ENCODE measurements at places on chromosomes 13 and 19.
A peak's percentile ranks its signal among the peaks of the same experiment; 100 is the strongest.

DNA sequence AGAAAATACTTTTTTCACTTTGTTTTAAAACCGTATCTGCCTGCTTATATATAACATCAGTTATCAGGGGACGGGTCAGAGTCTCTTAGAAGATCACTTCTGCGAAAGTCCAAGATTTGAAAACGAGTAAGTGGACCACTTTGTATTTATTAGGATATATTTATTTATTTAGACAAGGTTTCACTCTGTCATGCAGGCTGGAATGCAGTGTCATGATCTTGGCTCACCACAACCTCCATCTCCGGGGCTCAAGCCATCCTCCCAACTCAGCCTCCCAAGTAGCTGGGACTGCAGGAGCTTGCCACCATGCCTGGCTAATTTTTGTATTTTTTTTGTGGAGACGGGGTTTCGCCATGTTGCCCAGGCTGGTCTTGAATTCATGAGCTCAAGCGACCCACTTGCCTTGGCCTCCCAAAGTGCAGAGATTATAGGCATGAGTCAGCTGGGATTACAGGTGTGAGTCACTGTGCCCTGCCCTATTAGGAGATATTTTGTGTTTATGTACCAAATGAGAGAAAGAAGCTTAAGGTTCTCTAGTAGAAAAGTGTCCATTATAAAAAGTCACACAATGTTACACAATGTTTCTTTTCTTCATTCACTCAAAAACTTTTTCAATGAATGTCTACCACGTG lies 39.5 kb downstream of the RASL11A start:
- peak; percentile 42 for DNase-seq

- DNase-seq = no peak
Observed at GRCh38 chr19:35226748-35227147, 1.8 kb downstream of the FAM187B start.

GRCh38 chr19:10887616-10888367 lies 16.4 kb downstream of the CARM1 start:
- DNase-seq = no peak

GRCh38 chr19:13761423-13761822 lies 2.9 kb upstream of the MRI1 start:
- DNase-seq = no peak

GRCh38 chr19:14048443-14049153 lies 13.3 kb downstream of the PALM3 start:
- DNase-seq = peak; percentile 24

DNA sequence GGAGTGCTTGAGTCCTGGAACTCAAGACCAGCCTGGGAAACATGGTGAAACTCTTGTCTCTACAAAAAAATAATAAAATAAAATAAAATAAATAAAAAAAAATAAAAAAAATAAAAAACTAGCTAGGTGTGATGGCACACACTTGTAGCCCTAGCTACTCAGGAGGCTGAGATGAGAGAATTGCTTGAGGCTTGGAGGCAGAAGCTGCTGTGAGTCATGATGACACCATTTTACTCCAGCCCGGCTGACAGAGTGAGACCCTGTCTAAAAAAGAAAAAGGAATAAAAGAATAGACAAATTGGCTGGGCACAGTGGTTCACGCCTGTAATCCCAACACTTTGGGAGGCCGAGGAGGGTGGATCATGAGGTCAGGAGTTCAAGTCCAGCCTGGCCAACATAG lies 1168.9 kb downstream of the SLITRK5 start:
- no peak for DNase-seq

- peak; percentile 98 for DNase-seq
Observed at GRCh38 chr19:39430675-39431593, 4.8 kb downstream of the RPS16 start.

GRCh38 chr19:33437821-33438671 lies 64.5 kb downstream of the CEBPG start:
- DNase-seq = no peak

GRCh38 chr19:55698256-55698655 lies 23.2 kb downstream of the EPN1 start:
- DNase-seq = no peak

GRCh38 chr19:14149509-14149994 lies 13.2 kb upstream of the ASF1B start:
- DNase-seq = peak; percentile 24

DNA sequence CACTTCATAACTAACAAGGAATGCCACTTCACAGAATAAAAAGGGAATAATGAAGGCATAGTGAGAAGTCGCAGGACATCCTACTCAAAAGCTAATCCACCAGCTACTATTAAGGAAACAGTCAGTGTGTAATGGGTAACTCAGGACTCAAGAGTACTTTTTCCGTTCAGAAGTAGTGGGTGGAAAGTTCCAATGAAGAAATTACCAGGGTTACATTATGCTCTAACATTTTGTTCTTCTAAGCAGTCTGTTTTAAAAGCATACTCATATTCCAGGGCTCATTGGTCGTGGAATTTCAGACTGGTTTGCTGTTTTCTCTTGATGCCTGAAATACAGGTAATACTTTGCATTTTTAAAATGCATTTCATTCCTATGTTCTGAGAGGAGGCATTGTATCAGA lies 222.4 kb upstream of the IRS2 start:
- no peak for DNase-seq

DNA sequence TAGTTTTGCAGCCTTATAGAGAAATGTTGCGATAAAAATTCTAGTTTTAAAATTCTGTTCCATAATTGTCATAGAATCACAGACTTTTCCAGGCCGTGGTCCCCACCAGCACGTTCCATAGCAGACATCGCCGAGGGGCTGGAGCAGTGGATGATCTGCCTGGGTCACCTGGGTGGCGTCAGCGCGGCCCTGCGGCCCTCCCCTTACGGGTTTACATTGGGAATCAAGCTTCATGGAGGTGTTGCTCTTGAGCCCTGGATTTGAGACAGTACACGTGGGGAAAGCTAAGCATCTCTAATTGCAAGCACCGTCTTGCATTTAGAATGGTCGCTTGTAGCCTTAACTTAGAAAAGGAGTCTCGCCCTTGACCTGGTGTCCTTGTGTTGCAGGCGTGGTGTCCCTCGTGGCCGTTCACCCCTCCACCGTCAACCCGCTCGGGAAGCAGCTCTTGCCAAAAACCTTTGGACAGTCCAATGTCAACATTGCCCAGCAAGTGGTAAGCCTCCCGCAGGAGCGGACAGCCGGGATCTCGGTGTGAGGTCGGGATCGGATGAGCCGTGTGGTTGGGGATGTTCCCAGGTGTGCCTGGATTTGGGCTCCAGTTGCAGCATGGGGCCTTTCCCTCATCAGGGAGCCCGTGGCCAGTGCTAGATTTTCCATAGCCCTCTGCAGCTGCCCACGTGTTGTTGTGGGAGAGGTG lies 35.1 kb downstream of the ATP4B start:
- DNase-seq = no peak

DNA sequence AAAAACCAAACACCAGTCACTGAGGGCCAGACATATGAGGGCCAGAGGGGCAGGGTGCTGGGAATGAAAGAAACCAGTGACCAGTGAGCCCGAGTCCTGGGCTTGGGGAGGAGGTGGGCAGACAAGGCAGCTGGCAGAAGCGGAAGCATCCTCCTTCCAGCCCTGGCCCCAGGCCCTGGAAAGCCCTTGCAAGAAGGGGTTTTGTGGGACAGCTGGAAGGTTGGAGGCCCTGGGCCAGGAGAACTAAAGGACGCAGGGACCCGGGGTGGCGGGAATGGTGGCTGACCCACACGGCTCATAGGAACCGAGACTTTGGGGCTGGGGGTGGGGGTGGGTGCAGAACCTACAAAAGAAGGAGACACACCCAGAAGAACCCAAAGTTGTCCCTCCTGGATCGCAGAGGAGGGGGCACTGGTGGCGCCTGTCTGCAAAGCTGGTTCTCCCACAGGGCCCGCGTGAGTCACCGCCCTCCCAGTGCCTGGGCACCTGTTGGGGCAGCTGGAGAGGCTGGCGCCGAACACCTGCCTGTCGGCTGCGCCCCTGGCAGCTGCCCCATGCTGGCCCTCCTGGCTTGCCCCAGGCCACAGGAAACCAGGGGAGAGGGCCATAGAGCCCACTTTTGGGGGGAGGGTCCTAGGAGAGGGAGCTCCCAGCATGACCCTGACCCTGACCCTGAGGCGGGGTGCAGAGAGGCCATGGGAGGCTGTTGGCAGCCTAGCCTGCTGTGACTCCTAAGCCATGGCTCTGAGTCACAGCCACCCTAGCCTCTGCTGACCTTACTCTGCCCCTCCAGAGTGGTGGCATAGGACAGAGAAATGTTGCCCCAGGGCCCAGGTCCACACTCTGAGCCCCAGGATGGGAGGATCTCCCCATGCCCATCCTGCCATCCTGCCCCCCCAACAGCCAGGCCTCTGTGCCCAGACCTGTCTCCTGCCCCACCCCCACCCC lies 802 bp downstream of the DMPK start:
- DNase-seq = no peak

DNA sequence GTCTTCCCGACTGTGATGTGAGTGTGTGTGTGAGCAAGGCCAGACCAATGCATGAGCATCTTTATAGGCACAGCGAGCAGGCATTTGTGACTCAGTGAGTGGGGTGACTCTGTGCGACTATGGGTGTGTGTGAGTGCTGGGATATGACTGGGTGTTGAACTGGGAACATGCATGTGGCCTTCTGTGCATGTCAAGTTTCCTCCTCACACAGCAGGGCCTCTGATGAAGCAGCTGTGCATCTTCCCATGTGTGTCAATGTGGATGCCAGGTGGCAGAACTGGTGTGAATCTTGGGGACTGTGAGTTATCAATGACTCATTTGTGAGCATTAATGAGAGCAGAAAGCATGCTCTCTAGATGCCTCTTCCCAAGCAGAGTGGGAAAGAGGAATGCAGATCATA lies 12.1 kb upstream of the LGALS14 start:
- peak; percentile 5 for DNase-seq

- DNase-seq = no peak
Observed at GRCh38 chr13:27177852-27178251, 6.2 kb upstream of the USP12 start.

GRCh38 chr13:40974460-40975407 lies 44.4 kb downstream of the ELF1 start:
- peak; percentile 60 for DNase-seq

GRCh38 chr13:103283451-103283820 lies 217.2 kb upstream of the SLC10A2 start:
- no peak for DNase-seq

DNA sequence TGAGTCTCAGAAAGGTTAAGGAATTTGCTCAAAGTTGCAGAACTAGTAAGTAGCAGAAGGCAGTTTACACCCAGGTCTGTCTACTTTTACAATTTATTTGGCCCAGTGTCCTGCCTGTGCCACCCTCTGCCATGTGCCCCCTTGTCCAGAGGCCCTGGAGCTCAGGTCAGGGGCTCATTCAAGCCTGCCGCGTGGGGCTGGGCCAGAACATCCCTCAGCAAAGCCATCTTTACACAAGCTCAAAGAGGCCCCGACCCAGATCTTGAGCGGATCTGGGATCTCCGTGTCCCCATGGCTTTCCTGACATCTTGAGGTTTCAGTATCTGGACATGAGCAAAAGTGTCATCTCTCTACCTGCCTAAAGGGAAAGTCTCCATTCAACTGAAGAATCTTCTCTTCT lies 76.4 kb upstream of the VSTM2B start:
- no peak for DNase-seq

DNA sequence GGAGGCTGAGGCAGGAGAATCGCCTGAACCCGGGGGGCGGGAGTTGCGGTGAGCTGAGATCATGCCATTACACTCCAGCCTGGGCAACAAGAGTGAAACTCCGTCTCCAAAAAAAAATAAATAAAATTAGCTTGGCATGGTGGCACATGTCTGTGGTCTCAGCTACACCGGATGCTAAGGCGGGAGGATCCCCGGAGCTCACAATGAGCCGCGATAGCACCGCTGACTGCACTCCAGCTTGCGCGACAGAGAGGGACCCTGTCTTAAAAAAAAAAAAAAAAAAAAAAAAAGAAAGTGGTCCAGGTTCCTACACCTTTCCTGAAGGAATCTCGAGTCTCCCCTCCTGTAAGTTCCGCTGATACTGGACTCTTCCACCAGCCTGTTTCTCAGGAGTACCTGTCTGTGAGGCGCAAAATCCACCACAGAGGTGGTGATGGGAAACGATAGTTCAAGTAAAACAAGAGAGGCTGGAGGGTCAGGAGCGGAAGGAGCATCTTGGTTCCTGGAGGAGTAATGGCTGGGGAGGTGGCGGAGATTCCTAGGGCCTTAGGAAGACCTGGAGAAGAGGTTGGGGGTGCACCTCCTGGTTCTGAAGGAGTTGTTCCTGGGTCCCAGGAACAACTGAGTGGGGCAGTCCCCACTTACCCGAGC lies 471 bp downstream of the FUT1 start:
- DNase-seq = no peak

DNA sequence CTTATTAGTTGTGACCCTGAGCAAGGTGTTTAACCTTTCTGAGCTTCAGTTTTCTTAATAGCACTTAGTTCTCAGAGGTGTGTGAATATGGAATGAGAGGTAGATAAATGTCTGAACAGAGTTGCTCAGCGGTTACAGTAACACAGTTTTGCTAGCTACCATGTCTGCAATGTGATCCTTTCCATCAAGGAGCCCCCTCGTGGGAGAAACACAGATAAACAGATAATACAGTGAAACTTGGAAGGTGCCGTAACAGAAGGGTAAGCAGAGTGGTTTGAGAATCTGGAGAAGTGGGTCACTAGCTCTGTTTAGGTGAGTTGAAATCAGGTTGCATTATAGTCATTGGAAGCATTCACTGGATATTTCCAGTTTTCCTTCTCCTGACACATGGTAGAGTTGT lies 38.9 kb downstream of the IRS2 start:
- DNase-seq = no peak

DNA sequence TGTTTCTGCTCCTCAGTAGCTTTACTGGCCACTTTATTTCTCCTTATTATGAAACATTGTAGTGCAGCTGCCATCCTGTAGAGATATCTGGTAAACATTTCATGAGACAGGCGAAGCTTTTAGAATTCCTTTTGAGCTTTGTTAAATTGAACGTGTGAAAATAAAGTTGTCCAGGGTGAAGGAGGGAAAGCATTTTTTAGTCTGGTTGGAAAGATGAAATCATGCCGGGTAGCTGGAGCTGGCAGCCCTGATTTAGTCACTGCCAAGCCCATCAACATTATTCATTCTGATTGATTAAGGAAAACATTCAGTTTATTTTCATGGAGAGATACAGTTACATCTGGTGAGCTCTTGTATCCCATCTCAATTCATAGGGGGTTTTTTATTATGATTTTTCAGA lies 326.2 kb upstream of the GPC6 start:
- DNase-seq = no peak

DNA sequence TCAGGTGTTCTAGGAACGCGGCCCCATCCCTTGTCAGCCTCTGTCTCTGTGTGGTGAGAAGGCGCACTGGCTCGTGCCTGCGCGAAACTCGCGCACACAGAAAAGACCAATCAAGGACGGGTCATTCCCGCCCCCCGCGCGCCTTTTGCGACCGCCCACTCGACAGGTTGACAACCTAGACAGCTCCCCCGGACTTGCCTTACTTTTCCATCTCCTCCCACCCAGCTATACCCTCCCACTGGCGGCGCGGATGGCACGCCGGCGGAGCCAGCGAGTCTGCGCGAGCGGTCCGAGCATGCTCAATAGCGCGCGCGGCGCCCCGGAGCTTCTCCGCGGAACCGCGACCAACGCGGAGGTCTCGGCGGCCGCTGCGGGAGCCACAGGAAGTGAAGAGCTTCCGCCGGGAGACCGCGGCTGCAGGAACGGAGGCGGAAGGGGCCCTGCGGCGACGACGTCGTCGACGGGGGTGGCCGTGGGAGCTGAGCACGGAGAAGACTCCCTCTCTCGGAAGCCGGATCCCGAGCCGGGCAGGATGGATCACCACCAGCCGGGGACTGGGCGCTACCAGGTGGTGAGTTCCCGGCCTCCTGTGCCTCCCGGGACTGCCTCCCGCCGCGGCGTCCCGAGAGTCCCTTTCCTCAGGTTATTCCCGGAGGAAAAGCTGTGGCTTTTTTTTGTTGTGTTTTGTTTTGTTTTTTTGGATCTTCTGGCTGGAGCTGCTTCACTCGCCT lies at the start of gene NDFIP2:
TSS of gene NDFIP2 (plus strand) at position 202 of the 731 bp plus-strand sequence. CDS start at position 251, 49 bp downstream.
- peak; percentile 69 for DNase-seq

- DNase-seq = peak; percentile 69
Observed at GRCh38 chr19:13033819-13034611, 38.7 kb downstream of the NFIX start.
